ENCODE measurements at places on chromosomes 1 and 21.
A peak's percentile ranks its signal among the peaks of the same experiment; 100 is the strongest.

GRCh38 chr1:192877283-192877886 lies 68.5 kb downstream of the RGS2 start:
- no peak for DNase-seq

GRCh38 chr1:109910123-109910962 lies at the start of gene CSF1:
CSF1 (plus strand) TSS chr1:109910849; CDS start chr1:109911024, 175 bp downstream.
- DNase-seq: peak; percentile 89

DNA sequence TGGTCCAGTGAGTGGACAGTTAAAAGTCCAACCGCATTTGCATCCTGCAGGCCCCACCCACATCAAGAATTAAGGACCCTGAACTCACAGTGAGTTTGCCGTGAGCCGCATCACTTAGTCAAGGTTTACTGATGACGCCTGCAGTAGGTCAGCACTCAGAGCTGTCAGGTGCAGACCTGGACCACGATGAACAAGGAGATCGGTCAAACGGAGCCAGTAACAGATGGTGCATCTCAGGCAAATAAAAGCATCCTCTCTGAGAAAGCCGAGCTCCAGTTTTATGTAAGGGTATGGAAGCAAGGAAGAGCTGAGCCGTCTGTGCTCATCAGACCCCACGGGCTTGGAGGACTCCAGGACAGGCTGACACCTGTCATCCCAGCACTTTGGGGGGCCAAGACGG lies 4.5 kb downstream of the PRDM15 start:
- DNase-seq: no peak

- no peak for DNase-seq
These were observed 54.3 kb downstream of the NGF start for GRCh38 chr1:115283681-115284146.

GRCh38 chr1:2141025-2141424 lies 53.5 kb downstream of the FAAP20 start:
- DNase-seq: no peak

GRCh38 chr1:34406377-34406776 lies 229.7 kb downstream of the C1orf94 start:
- DNase-seq: no peak

DNA sequence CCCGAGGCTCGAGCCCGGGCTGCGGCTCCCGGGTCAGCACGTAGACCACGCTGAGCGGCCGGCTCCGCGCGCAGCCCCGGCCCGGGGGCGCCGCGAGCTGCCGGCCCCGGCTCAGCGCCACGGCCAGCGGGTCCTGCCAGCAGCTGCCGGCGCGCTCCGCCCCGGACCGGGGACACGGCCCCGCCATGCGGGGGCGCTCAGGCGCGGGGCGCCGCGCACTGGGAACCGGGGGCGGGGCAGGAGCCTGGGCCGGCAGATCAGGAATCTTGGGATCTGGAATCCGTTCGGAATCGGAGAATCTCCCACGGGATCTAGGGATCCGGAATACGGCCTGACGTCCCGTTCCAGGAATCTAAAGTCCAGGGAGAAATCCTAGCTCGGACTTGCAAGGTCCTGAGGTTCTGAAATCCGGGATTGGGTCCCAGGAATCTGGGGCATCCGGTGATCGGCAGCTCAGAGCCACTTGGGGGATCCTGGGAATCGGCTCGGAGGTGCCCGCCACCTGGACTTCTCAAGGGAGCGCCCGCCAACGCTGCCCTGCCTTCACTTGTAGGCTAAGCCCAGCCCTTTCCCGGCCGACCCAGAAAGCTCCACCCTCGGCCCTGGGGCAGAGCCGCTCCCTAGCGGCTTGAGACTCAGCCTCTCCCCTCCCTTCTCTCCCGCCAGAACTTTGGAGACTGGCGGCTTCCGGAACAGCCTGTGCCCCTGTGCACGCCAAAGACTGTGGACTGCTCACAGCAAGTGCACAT lies at the start of gene MAP3K6:
Gene MAP3K6, minus strand, starts transcription at position 551 of the 749 bp plus-strand sequence. Its CDS starts 364 bp downstream, at position 187.
- DNase-seq: peak; percentile 91

- DNase-seq: no peak
These were observed 97.4 kb downstream of the KCNH1 start for GRCh38 chr1:211036381-211037060.

DNA sequence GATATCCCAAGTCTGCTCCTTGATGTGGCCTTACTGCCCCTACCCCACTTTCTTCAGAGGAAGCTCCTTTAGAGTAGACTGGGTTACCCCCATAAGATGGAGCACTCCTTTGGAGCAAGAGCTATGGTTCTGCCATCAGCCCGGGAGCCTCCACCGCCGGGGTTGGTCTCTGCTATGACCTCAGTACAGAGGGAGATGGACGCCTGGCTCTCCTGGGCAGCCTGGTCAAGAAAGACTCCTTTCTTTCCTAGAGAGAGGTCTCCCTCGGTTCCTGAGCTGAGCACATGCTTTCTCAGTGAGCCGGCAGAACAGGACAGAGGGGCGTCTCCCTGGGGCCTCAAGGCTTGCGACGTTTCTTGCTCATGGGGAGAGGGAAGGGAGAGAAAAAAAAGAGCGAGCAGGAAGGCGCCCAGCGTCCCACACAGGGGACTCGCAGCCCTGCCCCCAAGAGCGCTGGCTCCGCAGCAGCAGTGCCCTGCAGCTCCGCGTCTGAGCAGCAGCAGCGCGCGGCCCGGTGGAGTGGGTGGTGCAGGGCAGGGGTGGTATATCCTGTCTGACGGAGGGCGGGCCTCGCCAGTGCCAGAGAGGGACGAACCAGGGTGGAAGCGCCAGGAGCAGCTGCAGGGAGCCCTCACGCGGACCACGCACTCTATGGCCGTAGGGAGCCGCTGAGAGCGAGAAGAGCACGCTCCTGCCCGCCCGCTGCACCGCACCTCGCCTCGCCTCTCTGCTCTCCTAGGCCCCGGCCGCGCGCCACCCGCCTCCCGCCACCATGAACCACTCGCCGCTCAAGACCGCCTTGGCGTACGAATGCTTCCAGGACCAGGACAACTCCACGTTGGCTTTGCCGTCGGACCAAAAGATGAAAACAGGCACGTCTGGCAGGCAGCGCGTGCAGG lies at the start of gene PKP1:
Gene PKP1, plus strand, starts transcription at position 576 of the 899 bp plus-strand sequence. Its CDS starts 197 bp downstream, at position 773.
- DNase-seq: no peak

GRCh38 chr1:17212487-17213121 lies 7.7 kb downstream of the PADI1 start:
- no peak for DNase-seq

DNA sequence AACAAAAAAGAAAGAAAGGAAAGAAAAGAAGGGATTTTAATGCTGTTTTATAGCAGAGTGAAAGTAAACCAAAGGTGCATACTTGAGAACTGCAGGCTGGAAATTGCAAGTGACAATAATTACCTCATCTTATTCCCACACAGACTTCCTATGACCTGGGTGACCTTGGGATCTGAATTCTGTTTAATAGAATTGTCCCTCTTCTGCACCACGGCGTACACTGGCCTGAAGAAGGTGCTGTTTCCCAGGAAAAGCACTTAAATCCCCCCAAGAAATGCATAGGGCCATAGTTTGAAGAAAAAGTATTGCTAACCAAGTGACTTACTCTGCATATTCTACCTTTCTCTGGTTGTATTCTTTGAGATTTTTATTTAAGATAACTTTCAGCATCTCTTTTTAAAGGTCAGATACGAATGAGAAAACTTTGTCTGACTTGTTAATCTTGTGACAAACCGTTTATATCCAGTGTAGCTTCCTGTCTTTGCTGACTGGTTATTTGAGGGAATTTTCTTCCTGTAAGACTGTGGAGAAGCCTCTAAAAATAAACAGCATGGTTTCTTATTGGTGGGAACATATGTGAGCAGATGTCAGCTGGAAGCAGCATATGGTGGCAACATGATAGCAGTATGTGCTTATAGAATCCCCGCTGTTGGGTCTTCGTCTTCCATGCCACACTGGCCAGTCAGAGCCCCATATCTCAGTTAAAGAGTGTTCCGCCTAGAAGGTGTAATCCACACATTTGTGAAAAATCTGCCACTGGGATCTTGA lies 16.3 kb downstream of the TGFB2 start:
- no peak for DNase-seq

DNA sequence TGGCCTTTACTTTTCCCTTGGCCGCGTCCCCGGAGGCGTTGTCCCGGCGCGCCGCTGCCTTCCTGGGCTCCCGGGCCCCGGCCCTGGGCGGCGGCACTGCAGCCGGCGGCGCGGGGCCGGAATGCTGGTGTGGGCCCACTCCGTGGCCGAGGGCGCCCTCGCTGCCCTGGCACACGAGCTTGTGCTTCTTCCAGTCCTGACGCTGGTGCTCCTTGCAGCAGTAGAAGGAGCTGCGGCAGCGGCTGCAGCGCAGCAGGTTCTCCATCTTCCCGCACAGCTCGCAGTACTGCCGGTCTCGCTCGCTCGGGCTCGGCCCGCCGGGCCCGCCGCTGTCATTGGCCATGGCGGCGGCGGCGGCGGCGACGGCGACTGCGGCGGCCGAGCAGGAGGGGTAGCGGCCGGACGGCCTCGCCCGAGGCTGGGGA lies 529 bp downstream of the EGLN1 start:
- DNase-seq: no peak

DNA sequence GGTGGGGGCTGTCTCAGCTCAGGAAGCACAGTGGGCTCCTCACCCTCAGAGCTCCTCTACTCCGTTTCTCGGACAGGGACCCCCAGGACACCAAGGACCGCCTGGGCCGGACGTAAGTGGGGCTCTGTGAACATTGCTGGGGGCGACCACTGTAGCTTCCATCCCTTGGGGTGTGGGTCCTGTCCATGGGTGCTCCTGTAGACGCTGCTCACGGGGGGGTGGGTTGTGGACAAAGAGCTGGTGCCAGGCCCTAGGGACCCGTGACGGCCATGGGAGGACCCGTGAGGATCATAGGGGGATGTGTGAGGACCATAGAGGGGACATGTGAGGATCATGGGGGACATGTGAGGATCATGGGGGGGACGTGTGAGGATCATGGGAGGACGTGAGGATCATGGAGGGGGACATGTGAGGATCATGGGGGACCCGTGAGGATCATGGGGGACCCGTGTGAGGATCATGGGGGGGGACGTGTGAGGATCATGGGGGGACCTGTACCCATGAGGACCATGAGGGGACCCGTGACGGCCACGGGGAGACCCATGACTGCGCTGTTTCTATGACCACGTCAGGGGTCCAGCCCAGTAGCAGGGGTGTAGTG lies 18.1 kb downstream of the COL6A1 start:
- no peak for DNase-seq

- DNase-seq: no peak
These were observed 85.8 kb downstream of the SYF2 start for GRCh38 chr1:25146451-25146855.
